ENCODE measurements at places on chromosomes 5 and 9. TPM values are rescaled to one million over a fixed set of nuclear protein-coding genes. Genes with fewer than 3 reads are reported as not detected.

The PRDM9 gene
- total RNA-seq = 0.02 TPM

The PPP2CA gene
- 250 TPM for total RNA-seq

The STPG3 gene
- not detected for total RNA-seq

The LHX3 gene
- 0.08 TPM for total RNA-seq

The PAEP gene
- total RNA-seq = 0.25 TPM

The NTNG2 gene
- 1.2 TPM for total RNA-seq

The IL5 gene
- not detected for total RNA-seq
